Inflammatory macrophage (primary cell): ENCODE measurements at places on chromosomes 4 and X.
A peak's percentile ranks its signal among the peaks of the same experiment; 100 is the strongest.

DNA sequence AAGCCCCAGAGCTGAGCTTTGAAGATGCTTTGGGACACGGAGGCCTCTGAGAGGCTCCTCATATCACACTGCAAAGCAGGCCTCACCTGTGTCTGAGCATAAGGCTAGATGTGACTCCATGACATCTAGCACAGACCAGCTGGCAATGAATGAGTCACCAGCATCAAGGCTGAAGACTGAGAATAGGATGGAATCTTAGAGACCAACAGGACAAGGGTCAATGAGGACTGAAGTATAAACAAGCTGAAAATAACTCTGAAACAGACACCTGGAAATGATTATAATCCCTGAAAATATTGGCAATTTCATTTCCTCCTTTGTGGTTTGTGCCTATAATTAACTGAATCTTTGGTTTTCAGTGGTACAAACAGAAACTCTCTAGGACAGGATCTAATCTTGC lies 87.1 kb upstream of the PRPS1 start:
- DNase-seq, result no peak

DNA sequence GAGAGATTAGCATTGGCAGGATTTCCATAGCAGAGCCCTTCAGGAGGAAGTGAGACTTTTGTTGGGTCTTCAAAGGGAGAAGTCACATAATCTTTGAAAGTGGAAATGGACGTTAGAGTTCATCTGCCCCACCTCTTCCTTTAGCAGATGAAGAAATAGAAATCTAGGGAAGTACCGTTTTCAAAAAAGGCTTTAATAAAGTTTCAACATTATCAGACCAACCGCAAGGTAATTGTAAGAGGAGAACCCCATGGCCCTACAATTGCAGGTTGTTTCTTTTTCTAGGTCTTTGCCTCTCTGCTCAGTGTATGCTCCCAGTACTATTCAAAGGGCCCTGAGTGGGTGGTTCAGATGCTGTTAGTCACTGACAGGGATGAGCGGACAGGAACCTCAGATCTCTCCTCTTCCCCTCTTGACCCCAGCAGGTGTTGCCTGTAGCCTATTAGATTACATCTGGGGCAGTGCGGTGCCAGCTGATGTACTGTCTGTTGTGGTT lies 48.6 kb upstream of the AP1S2 start:
- DNase-seq, result peak; percentile 60

- no peak for DNase-seq
These were observed 75.0 kb downstream of the AFAP1 start for GRCh38 chr4:7864685-7865084.

- DNase-seq, result no peak
These were observed 79.1 kb downstream of the AMOT start for GRCh38 chrX:112761242-112762207.

GRCh38 chr4:135267148-135267865 lies 1065.7 kb upstream of the PABPC4L start:
- DNase-seq, result no peak
